ENCODE measurements at places on chromosomes 1 and 21. TPM values are rescaled to one million over a fixed set of nuclear protein-coding genes. Genes with fewer than 3 reads are reported as not detected.

- DNase-seq: peak; percentile 77
These were observed at the start of gene GPR161 for GRCh38 chr1:168136709-168137514. TSS of gene GPR161 (minus strand) at chr1:168136930. CDS start at chr1:168104850, 32,080 bp downstream.

DNA sequence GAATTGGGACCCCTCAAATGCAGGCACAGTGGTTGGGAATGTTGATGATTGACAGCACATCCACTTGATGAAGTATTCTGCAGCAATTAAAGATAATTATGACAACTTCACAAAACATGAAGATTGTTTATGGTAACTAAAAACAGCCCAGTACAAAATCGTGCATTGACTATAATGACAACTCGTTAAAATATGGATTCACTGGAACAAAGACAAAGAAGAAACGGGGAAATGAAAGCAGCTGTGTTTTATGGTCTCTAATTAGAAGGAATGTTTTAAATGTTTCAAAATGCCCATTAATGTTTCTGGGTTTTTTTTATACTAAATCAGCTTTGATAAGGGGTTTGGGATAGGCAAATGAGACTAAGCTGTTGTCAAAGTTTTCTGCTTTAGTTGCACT lies 36.1 kb downstream of the NIPAL3 start:
- no peak for DNase-seq

DNA sequence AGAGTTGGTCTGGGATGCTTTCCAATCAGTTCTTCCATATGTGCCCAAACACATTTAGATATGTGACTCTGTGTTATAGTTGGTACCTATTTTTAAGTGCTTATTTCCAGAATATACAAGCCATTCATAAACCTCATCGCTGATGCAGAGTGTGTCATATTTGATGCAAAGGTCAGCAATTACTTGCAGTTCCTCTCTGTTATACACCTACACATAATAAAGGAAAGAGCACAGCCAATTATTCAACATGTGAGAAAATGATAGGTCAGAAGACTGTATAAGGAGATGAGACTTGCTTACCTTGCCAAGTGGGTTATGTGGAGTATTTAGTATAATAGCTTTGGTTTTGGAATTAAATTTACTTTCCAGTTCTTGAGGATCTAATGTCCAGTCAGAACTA lies 31.3 kb downstream of the KYAT3 start:
- no peak for DNase-seq

GRCh38 chr1:65179148-65179547 lies 31.1 kb downstream of the AK4 start:
- DNase-seq: no peak

GRCh38 chr21:18155508-18156193 lies 89.0 kb upstream of the CHODL start:
- DNase-seq: no peak

- DNase-seq: no peak
These were observed 29.4 kb downstream of the KAZN start for GRCh38 chr1:14627608-14628489.

DNA sequence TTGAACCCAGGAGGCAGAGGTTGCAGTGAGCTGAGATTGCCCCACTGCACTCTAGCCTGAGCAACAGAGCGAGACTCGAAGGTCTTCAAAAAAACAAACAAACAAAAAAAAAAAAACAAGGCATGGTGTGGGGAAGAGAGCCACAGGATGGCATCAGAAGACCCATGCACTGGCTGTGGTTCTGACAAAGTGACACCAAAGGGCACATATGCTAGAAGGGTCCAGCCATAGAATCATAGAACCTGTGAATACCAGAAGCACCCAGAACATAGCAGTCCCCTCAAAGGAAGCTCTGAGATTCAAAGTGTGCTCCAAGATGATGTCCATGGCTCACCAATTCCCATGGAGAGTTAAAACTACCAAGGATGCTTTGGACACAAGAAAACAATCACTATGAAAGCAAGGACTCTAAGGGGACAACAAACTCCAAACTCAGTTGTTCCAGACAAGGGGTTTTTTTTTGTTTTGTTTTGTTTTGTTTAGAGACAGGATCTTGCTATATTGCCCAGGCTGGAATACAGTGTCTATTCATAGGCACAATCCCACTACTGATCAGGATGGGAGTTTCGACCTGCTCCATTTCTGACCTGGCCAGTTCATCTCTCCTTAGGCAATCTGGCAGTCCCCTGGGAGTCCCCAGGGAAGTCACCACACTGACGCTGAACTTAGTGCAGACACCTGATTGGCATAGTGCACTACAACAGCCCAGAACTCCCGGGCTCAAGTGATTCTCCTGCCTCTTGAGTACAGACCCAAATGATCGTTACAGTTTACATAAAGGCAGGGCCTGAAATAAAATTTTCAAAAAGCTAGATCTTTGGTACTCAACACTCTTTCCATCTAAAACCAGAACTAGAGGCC lies 56.4 kb downstream of the TGFBR3 start:
- DNase-seq: no peak

DNA sequence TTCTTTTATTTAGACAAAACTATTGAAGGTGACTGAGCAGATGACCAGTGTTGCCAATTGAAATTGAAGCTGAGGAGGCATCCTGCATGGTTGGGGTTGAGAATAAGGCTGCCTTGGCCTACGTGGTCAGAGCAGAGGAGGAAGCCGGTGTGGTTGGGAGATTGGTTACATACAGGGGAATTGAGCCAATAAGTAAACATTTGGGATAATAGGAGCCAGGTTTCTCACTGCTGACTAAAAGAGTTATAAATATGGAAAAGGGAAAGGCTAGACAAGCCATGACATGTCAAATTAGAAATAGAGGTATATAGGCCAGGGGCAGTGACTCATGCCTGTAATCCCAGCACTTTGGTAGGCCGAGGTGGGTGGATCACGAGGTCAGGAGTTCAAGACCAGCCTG lies 15.8 kb downstream of the SNX7 start:
- DNase-seq: no peak

The PSRC1 gene
- total RNA-seq: 0.59 TPM

The KIFAP3 gene
- total RNA-seq: 81.0 TPM

The ERG gene
- 15.5 TPM for total RNA-seq

The HAPLN2 gene
- 0.43 TPM for total RNA-seq
